ENCODE measurements at places on chromosomes 2 and 18. TPM values are rescaled to one million over a fixed set of nuclear protein-coding genes. Genes with fewer than 3 reads are reported as not detected.

GRCh38 chr18:74806073-74806472, 208.4 kb downstream of the ZNF407 start:
- peaks cover 16% of the 10 kb centered on the region for H3K4me1 ChIP-seq
- peak overlapping the region; percentile 20 for H3K4me3 ChIP-seq
- H3K27me3 ChIP-seq: no peaks in the 10 kb centered on the region
- H3K27ac ChIP-seq: no peak overlapping the region
- no peak for DNase-seq

EN1 gene
- total RNA-seq: not detected

DNA sequence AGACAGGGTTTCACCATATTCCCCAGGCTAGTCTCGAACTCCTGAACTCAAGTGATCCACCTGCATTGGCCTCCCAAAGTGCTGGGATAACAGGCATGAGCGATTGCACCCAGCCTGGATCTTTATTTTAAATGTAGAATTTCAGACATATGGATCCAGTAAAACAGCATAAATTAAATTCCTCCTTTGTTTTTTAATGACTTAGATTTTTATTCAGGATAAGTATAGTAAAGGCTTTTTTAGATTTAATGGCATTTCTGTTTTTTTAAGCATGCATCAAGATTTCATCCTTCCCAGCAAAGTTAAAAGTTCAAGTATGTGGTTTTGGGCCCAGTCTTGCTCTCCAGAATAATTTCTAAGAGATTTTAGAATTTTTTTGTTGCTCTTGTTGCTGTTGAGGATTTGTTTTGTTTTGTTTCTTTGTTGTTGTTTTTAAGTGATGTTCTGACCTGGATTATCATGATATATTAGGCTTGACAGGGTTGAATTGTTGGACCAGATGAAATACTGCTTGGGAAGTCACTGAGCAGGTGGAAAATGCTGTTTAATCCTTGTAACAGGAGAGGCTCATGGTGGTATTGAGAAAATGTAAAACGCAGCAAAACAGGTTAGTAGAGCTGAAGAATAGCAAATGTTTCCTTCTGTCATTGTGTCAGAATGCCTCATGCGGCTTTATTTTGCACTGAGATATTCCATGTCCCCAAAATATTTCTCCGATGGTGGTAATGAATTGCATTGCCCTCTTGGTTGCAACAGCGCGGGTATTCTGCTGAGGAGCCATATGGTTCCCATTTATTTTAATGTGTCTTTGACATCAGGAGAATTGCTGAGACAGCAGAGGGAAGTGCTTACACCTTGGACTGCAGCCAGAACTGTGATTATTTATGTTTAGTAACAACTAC, 147.9 kb downstream of the GALNT3 start:
- DNase-seq: no peak
- H3K4me1 ChIP-seq: no peaks in the 10 kb centered on the region
- no peak overlapping the region for H3K27ac ChIP-seq

DNA sequence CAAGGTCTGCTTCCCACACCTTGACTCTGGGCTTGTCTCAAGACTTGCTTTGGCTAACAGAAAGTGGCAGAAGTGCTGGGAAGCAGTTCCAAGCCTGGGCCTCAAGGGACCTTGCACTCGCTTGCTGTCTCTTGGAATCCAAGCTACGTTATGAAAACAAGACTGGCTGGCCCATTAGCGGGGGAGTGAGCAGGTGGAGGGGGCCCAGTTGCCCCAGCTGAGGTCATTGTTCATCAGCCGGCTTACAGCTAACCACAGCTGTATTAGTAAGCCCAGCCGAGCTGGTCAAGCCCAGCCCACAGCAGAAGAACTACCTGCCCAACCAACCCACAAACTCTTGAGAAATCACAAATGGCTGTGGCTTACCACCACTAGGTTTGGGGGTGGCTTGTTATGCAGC, 63.1 kb downstream of the MARCO start:
- H3K4me1 ChIP-seq: no peaks in the 10 kb centered on the region
- no peaks in the 10 kb centered on the region for H3K36me3 ChIP-seq
- no peak overlapping the region for H3K27ac ChIP-seq
- H3K4me3 ChIP-seq: no peak overlapping the region
- H3K27me3 ChIP-seq: no peaks in the 10 kb centered on the region

- no peak overlapping the region for H3K4me3 ChIP-seq
- H3K27ac ChIP-seq: no peak overlapping the region
- no peak for DNase-seq
- H3K4me1 ChIP-seq: no peaks in the 10 kb centered on the region
Measured at GRCh38 chr18:60746491-60746890, 373.9 kb upstream of the MC4R start.

DNA sequence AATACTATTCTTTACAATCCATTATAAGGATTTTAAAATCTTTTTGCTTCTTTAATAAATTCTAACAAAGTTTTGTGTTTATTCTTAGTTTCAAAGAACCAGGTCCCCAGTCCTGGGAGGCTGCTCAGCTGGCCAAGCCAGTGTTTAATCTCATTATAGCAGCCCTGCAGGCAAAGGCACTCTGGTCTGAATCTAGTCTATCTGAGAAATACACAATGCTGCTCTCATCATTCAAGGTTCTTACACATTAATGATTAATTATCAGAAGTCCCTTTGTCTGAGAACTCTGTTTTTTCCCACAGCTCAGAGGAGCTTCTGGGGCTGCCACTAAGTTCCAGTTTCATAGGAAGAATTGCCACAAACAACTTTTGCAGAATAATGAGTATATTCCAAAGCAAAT, 27.7 kb downstream of the KCTD18 start:
- H3K36me3 ChIP-seq: peaks cover 6% of the 10 kb centered on the region

- no peak for DNase-seq
- no peak overlapping the region for H3K27ac ChIP-seq
- peaks cover 23% of the 10 kb centered on the region for H3K4me1 ChIP-seq
- H3K27me3 ChIP-seq: no peaks in the 10 kb centered on the region
Measured at GRCh38 chr2:73825408-73825807, 3.4 kb upstream of the STAMBP start.

GRCh38 chr2:42232024-42232423, 62.9 kb downstream of the EML4 start:
- H3K4me1 ChIP-seq: no peaks in the 10 kb centered on the region
- H3K27me3 ChIP-seq: no peaks in the 10 kb centered on the region
- DNase-seq: no peak
- no peak overlapping the region for H3K27ac ChIP-seq
- H3K36me3 ChIP-seq: no peaks in the 10 kb centered on the region
